Chondrocyte (in vitro differentiated cells): ENCODE measurements at places on chromosomes 16 and 17. TPM values are rescaled to one million over a fixed set of nuclear protein-coding genes. Genes with fewer than 3 reads are reported as not detected.
A peak's percentile ranks its signal among the peaks of the same experiment; 100 is the strongest.

DNA sequence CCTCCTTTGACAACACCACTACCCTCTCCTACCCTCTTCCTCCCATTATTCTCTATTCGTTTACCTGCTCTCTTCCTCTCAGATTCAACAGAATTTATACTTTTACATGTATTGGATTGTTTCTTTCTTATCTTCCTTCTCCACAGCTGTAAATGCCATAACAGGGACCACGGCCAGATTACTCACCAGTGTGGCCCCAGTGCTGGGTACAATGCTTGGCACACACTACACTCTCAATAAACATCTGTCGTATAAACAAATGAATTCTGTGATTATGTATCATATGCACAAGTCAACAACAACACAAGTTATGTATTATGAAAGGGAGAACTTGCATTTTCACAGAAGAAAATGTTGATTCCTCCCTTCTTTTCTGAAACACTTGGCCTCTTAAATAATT is 20.0 kb downstream of the AARSD1 start:
- DNase-seq, result no peak

GRCh38 chr16:2231016-2231931 is 5.0 kb upstream of the DNASE1L2 start:
- DNase-seq, result no peak

Gene CD19
- total RNA-seq, result not detected in 3 replicates

- no peak for DNase-seq
These were observed 26.0 kb downstream of the C16orf74 start for GRCh38 chr16:85724936-85725335.

Gene CDRT15
- total RNA-seq, result not detected in 3 replicates

GRCh38 chr17:34306466-34306865 is 12.8 kb upstream of the CCL8 start:
- no peak for DNase-seq

Gene CPNE7
- 15.5 to 41.7 TPM (median 16.3 TPM) in 3 replicates for total RNA-seq

DNA sequence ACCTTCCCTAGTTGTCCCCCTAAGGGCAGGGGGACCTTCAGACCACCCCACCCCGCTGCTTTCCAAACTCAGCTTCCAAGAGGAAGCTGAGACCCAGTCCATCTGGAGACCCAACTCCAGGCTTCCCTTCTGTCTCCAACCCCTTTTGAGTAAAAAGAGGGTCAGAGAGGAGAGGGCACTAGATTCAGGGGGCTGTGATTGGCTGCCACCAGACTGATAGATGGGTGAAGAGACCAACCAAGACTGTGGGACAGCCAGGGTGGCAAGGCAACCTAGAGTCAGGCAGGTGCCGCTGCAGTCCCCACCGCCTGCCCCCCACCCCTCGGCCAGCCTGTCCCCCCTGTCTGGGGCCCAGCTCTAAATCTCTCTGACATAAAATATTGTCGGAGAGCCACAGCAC is 92.5 kb downstream of the SDK2 start:
- no peak for DNase-seq

Gene MAP2K3
- 31.3 to 38.3 TPM (median 35.9 TPM) in 3 replicates for total RNA-seq

Gene ANTKMT
- 31.6 to 42.4 TPM (median 38.2 TPM) in 3 replicates for total RNA-seq

- DNase-seq, result no peak
These were observed 1.7 kb upstream of the ZNF423 start for GRCh38 chr16:49857423-49858181.

Gene TBC1D3D
- total RNA-seq, result 0.27 TPM in 1 of 3 replicates, not detected in the others

Gene FLOT2
- total RNA-seq, result 46.6 to 74.1 TPM (median 65.8 TPM) in 3 replicates

GRCh38 chr17:76578376-76578775 is 7.3 kb downstream of the ST6GALNAC2 start:
- DNase-seq, result no peak

- peak; percentile 47 for DNase-seq
These were observed 91.3 kb downstream of the SOCS1 start for GRCh38 chr16:11164482-11165270.

GRCh38 chr16:15507301-15507958 is 73.0 kb downstream of the BMERB1 start:
- DNase-seq, result no peak

Gene KRT31
- total RNA-seq, result not detected in 3 replicates

Gene GGA3
- 26.9 to 30.3 TPM (median 28.4 TPM) in 3 replicates for total RNA-seq

GRCh38 chr17:43808076-43808475 is 24.9 kb downstream of the MPP3 start:
- no peak for DNase-seq

Gene MYBBP1A
- 33.6 to 58.2 TPM (median 36.4 TPM) in 3 replicates for total RNA-seq

Gene FSCN2
- total RNA-seq, result 4.1 to 6.1 TPM (median 5.3 TPM) in 3 replicates

GRCh38 chr17:72665852-72666851 is 426.3 kb downstream of the SLC39A11 start:
- DNase-seq, result no peak

Gene LDHD
- total RNA-seq, result 2.3 to 2.7 TPM (median 2.6 TPM) in 3 replicates

DNA sequence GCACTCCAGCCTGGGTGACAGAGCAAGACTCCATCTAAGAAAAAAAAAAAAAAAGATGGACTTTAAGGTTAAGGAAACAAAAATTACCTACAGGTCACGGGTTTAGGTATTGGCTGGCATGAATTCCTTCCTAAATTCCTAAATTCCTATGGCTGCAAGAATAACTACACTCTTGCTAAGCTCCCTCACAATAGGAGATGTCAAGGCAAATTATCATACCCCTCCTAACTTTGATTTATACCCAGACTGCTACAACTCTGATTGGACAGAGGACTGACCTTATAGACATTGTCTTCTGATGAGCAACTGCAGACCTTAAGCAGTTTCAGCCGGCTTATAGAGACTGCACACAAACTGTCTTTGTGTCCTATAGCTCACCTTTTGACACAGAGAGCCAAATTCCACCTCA is 25.1 kb upstream of the TMC7 start:
- no peak for DNase-seq

Gene GPATCH8
- 31.1 to 47.0 TPM (median 35.5 TPM) in 3 replicates for total RNA-seq

DNA sequence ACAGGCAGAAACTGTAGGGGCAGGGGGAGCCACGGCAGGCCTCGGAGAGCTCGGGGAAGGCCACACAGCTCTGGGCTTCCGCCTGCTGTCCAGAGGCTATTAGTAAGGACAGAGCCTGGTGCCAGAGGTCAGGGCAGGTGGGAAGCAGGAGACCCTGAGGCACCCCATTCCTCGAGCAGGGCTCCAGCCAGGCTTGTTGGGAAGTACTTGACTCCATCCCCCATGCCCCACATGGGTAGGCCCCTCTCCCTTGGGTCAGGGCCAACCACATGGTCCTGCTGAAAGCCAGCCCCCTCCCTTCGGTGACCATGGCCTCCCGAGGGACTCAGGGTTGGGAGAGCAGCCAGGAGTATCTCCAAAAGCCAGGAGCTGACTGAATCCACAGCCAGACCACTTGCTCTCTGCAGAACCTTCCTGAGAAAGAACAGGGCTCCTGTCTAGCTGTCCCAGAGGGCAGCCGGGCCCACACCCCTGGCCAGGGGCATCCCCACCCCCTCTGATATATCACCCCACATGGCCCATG is 17.4 kb upstream of the MPRIP start:
- peak; percentile 74 for DNase-seq

GRCh38 chr16:14097182-14097959 is 26.3 kb downstream of the MRTFB start:
- no peak for DNase-seq

- DNase-seq, result no peak
These were observed 158.0 kb upstream of the HS3ST3A1 start for GRCh38 chr17:13759518-13760335.

- no peak for DNase-seq
These were observed 5.1 kb downstream of the PITPNA start for GRCh38 chr17:1557355-1558095.

- no peak for DNase-seq
These were observed 9.7 kb upstream of the DBNDD1 start for GRCh38 chr16:90028985-90029384.

DNA sequence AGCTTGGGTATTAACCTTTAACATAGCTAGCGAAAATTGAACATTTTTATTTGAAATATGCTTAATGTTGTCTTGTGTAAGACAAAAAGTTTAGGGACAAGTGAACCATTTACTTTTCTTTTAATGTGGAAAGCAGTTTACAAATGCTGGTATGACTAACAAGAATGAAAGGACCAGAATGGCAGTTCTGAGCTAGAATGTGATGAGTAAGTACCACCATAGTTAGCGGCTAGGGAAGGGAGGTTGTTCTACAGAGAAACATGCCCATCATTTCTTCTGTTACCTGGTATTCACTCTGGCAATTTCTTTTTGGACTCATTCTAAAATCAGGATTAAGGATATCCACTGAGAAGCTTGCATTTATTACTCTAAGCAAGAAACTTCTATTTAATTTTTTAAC is 121.1 kb downstream of the WWOX start:
- DNase-seq, result no peak

Gene EVI2B
- total RNA-seq, result 0.21 TPM in 1 of 3 replicates, not detected in the others

- no peak for DNase-seq
These were observed 34.2 kb downstream of the TBC1D3B start for GRCh38 chr17:36142235-36142634.
